ENCODE measurements at places on chromosomes 16 and 17.

DNA sequence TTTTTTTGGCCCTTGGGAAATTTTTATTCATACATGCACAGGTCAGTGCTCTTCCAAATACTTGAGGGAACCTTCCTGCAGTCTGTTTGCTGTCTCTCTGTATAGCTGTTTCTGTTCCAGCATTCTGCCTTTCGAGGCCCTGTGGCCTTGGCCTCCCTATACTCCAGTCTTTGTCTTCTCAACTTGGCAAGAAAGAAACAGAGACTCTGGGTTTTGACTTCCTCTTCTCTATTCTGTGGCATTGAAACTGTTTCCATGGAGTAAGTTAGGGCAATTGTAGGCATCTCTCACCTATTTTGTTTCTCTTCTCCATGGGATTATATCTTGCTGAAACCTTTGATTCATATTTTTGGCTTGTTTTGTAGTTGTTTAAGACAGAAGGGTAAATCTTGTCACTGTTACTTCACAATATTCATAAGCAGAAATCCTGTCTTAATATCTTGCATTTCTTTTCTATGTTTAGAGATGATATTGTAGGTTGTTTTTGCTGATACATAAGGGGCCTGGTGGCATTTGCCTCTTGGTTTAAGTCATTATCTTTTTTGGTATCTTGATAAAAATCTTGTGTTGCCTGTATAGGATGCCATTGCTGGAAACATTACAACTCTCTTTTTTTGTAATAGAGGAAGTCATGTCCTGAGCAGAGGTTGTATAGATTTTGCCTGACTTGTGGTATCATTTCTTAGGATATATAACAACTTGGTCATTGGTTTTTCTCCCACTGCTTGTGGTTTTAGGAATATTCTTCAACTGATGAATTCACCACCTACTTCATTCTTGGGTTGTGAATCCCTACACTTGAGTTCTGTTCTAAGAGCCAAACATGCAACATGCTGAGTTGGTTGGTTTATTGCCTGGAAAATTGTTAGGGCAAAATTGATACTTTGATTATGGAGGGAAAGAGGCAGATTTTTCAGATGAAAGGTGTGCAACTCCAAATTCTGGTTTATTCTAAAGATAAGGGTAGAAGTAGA is 168.6 kb downstream of the FTO start:
- DNase-seq = peak; percentile 53

DNA sequence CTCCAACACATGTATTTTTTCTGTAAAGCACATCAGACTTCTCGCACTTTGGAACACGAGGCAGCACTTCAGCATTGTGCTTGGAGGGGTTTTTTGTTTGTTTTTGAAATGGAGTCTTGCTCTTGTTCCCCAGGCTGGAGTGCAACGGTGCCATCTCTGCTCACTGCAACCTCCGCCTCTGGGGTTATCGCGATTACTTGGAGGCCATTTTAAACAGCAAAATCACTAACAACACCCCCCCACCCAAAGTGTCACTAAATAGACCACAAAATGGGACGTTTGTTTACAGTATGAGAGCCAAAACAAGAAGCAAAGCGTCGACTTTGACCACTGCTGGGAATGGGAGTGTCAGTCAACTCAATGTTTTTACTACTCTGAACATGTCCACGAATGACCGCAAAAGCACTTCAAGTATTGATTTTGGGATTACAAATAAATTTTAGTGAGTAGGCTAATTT is 9.0 kb upstream of the C16orf87 start:
- no peak for DNase-seq

DNA sequence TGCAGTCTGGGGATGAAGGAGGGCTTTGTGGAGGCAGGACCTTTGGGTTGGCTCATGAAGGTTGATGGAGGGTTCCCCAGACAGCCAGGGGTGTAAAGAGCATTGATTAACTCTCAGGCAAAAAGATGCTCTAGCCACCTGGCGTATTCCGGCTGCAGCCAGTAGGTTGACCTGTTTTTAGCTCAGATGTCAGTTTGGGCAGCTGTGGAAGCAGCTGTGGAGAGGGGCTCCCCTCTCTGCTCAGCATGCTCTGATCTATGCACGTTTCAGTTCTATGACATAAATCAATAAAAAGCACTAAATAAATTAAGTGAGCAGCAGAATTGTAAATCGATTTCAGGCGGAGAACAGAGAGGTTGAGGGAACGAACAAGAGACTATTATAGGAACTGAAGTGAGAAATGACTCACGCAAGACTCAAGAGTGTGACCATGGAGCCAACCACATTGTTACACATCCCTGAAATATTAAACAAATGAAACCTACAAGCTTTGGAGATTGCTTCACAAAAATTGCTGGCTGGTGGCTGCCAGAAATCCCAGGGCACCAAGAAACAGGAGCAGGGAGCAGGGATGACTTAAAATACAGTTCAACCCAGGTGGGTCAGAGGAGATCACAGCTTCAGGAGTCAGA is 111.9 kb downstream of the GSG1L start:
- no peak for DNase-seq

DNA sequence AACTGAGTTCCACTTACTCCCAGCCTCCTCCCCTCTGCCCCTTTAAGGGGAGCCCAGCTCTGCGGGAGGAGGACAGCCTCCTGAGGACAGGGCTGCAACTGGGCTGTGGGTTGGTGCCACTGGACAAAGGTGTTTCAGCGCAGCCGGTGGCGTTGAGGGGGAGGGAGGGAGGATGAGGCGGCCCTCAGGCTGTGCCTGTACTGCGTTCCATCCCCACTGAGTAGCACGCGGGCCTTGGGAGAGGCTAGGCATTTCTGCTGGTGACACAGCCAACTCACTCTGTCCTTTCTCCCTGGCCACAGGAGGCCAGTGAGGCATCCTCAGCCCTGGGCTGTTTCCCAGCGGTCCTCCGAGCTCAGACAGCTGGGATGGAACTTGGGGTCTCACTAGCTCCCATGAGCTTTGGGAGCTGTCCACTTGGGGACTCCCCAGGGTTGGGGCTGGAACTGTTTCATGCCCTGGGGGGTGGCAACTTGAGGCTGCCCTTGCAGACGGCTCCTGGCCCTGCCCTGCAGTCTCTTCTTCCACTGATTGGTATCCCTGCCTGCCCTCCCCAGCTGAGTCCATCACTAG is 70.5 kb downstream of the MPRIP start:
- no peak for DNase-seq

All from fibroblast of villous mesenchyme (primary cell).